ENCODE measurements at places on chromosomes 6 and 20. TPM values are rescaled to one million over a fixed set of nuclear protein-coding genes. Genes with fewer than 3 reads are reported as not detected.

DDO gene
- total RNA-seq, result 0.79 TPM

PPIL6 gene
- 3.6 TPM for total RNA-seq

DNA sequence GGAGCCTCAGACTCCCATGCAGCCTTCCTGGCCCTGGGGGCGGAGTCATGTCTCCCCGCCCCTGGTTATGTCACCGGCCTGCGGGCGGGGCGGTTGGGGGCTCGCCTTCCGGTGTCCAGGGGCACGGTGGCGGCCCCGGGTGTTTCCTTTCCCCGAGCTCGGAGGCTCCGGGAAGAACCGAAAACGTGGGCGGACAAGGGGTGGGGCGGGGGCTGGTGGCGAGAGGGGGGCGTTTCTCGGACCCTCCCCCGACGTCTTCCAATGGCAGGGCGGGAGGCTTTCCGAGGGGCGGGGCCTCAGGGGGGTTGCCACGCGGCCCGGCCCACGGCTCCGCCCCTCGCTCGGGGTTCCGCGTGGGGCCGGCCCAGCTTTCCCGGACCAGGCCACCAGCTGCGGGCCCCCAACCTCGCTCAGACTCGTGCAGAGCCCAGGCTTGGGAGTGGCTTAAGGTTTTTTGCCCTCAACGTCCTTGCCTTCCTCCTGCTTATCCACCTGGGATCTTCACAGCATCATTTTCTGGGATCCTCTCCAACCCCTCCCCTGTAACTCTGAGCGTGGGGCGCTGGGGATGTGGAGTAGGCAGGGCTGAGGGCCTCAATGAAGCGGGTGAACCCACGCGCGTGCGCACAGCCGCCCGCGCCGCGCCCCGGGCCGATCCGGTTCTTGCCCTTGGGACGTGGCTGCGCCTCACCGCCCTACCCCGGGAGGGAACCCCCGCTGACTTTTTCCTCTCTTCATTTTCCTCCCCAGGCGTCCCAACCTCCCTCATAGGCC is 2.1 kb upstream of the NRN1 start:
- DNase-seq, result no peak

EFCAB8 gene
- total RNA-seq, result not detected

RIN2 gene
- 77.4 TPM for total RNA-seq
